Stimulated activated CD4-positive, alpha-beta T cell treated with anti-CD3 and anti-CD28 coated beads, Interleukin-4, amount 100 ng/mL, for 4 hours (primary cell): ENCODE measurements at places on chromosomes 7 and 10.

DNA sequence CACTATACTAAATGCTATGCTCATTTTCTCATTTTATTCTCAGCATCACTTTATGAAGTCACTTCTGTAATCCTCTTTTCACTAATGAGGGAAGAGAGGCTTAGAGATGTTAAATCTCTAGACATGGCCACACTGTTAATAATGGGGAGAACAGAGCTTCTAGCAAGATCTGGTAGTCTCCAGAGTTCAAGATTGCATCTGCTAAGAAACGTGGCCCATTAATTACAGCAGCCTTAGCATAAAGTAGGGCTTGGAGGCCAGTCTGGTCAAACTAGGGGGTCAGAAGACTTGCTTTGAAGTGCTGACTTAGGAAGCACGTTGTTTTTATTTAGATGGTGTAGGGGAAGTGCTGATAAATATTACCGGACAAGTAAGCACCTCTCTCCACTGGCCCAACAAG lies 29.3 kb downstream of the ARL4A start:
- DNase-seq = no peak

- DNase-seq = no peak
Measured at GRCh38 chr10:24128066-24128730, 80.7 kb upstream of the KIAA1217 start.

DNA sequence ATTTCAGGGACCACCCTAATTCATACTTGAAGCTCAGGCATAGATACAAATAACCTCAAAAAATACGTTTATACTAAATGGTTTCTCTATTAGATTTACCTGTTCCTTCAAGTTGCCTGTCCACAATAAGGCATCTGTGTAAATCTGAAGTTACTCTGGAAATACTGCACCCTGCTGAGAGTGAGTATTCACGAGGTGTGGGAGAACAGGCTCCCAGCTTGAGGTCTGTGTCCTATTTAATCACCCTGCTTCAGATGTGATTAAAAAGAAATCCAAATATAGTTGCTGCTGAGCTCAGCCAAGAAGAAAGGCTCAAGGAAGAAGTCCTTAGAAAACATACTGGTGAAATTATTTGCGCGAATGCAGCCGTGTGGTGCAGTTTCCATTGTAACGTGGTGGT lies 136.8 kb downstream of the KLF6 start:
- DNase-seq = no peak

DNA sequence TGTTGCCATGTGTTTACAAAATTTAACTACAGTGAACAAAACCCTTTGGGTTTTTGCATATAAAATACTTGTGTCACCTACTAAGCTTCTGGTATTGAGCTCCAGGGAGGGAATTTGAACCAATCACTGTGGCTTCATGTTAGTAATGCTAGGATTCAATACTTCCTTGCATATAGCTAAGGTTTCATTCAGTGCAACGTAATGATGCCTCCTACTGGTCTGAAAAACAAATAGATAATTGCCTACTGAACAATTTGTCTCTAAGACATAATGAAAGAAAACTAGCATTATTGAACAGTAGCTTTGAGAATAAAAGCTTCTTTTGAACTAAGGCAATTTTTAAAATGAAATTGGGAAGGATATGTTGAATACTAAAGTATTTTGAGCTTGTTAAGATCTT lies 244.4 kb downstream of the ZWINT start:
- DNase-seq = no peak

- no peak for DNase-seq
Measured at GRCh38 chr10:96334616-96335526, 23.9 kb downstream of the OPALIN start.

- DNase-seq = no peak
Measured at GRCh38 chr10:85602713-85603112, 763.9 kb downstream of the GRID1 start.

GRCh38 chr7:139966949-139967348 lies 95.8 kb downstream of the PARP12 start:
- no peak for DNase-seq

DNA sequence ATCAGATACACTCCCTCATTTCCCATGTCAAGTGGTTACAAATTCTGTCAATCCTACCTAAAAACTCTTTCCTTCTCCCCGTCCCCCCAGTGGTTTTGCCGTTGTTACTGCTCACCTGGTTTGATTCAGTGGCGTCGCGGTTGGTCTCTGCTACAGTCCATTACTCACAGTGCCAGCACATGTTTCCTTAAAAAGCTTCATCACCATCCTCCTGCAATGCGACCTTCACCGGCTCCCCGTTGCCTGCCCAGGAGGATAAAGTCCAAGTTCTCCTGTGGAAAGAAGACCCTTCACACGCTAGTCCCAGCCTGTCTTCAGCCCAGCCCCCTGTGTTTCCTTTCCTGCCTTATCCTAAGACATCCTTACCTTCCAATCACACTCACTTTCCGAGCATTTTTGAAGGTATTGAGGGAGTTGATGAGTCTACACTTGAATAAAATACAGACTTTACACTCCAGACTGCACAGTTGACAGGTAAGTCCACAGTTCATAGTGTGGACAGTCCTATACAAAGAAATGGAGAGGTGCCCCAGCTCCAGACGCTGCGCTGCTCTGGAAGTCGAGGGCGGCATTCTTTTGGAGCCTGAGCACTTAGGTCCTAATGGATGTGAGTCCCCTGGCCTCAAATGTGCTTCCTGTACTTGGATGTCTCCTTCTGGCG lies 3.4 kb upstream of the LARP4B start:
- DNase-seq = no peak

- no peak for DNase-seq
Measured at GRCh38 chr10:87942884-87943527, 79.6 kb downstream of the PTEN start.

GRCh38 chr7:126441745-126442144 lies 811.0 kb downstream of the GRM8 start:
- DNase-seq = no peak

DNA sequence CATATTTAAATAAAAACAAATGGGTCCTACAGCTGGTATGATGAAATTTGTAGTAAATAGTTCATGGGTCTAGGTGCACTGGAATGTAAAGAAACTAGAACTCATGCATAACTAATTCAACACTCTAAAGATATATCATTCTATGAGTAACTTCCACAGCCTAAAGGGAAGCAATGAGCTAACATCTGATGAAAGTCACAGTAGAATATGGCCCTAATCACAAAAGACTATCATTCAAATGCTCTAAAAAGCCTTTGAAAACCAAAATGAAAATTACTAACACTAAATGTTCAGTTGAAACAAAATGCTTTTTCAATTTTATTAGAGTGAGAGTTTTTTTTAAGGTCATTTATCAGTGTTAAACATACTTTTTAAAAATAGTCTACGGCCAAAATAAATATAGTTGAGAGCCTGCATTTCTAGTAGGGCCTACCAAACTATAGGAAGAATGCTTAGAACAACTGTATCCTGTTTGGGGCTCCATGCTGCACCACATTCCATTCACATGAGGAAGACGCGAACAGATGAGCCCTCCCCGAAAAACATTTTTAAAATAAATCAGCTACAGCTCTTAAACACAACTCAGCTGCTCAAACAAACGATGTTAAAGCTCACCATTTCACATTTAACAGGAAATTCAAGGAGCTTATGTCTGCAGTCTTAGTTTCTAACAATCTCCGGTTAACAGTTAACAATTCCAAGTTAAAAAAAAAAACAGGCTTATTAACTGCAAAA lies 134.5 kb downstream of the NRBF2 start:
- no peak for DNase-seq

- no peak for DNase-seq
Measured at GRCh38 chr7:88664630-88665233, 94.8 kb upstream of the ZNF804B start.

DNA sequence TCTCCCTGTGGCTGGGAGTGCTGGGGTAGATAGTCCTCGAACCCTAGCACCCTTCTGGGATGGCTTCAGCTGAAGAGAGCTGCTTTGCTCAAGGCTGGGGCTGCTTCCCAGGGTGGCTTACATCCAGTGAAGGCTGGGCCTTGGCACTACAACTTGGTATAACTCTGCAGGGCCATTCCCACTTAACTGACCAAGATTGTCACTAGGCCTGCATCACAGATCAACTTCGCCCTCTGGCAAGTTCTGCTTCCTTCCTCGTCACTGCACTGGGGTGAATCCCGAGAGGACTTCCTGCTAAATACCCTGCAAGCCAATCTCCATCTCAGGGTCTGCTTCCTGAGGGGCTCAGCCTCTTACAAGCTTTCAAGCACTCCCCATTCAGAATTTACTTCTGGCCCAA lies 195.2 kb downstream of the DOCK4 start:
- DNase-seq = no peak

DNA sequence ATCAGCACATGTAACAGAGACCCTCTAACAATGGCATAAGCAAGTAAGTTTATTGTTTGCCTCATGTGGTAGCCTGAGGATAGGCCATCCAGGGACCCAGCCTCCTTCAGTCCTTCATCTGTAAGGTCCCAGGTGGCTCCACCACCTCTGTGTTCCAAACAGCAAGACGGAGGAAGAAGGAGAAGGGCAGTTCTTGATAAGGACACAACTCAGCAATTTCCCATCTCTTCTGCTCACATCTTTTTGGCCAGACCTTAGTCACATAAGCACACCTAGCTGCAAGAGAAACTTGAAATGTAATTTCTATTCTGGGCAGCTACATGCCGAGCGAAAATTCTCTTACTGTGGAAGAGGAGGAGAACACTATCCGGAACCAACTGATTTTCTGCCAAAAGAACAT lies 33.9 kb downstream of the DCLRE1A start:
- no peak for DNase-seq

DNA sequence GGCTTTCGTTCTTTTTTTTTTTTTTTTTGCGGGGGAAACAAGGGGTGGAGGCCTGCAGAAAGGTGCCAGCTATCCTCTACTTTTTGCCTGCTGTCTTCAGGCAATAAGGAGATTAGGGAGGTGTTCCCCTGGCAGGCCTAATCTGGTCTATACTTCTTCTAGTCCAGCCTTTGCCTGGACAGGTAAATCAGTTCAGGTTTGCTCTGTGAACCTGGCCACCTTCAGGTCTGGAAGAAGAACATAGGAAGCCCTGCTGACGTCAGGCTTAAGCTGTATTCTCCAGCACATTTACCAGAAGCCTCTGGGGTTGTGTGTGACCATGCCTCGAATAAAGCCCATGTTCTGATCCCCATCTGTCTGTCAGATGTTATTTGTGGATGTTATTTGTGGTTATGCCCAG lies 115.4 kb downstream of the SDK1 start:
- DNase-seq = no peak

DNA sequence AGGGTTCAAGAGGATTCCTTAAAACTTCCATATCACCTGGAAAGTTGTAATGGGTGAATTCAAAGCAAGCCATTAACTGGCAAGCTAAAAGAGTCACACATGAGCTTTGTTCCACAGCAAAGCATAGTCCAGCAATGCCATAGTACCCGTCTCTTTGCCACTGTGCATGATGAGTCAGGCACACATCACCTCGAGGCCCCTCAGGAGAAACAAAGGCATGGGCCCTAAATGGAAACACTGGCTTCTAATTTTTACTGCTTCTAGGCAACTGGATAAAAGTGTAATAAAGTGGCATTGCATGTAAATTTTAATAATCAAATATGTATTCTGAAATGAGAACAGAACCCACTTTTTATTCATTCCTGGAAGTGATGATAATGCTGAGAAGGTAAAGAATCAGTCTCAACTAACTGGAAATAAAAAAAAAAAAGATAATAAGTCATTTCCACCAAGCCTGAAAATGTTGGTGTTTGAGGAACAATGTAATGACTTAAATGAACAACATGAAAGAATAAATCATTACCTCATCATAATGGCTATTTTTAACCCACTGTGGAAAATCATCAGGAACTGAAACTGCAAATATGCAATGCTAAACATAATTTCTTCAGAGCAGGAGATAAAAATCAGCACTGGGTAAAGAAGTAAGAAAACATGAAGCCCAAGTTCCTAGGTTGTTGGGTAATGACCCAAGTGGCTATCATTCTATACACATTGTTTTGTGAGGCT lies 104.9 kb downstream of the CDK6 start:
- no peak for DNase-seq

- DNase-seq = no peak
Measured at GRCh38 chr10:116038259-116038658, 234.7 kb downstream of the GFRA1 start.

- no peak for DNase-seq
Measured at GRCh38 chr10:79422178-79422892, 23.1 kb downstream of the ZCCHC24 start.

DNA sequence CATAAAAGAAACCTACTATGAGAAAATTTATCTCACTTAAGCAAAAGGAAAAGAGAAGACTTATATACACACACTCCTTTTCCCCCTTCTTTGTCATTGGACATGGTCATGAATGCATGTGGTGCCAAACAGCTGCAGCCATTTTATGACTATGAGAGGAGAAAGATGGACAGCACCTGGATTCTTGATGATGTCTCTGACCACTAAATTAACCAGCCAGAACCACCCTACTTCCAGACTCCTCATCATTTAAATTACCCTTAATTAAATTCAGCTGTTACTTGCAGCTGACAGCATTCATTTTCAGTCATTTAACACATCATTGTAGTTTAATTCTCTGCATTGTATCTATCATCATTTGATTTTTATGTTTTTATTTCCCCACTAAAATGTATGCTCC lies 379.0 kb upstream of the HPS1 start:
- no peak for DNase-seq

DNA sequence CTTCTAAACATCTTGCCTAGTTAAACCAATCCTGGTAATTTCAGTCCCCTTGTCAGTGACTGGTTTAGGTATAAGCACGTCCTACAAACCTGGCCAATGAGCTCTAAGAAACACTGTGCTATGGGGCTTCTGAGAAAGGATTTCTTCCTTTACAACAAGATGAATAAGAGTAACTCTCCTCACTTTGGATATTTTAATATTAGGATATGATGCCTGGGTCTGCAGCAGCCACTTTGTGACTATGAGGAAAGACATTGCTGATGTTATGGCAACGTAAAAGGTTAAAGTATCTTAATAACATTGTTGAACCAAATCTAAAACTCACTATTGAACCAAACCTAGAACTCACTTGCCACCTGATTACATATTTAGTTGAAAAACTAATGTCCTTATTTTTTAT lies 26.5 kb upstream of the EPC1 start:
- no peak for DNase-seq

DNA sequence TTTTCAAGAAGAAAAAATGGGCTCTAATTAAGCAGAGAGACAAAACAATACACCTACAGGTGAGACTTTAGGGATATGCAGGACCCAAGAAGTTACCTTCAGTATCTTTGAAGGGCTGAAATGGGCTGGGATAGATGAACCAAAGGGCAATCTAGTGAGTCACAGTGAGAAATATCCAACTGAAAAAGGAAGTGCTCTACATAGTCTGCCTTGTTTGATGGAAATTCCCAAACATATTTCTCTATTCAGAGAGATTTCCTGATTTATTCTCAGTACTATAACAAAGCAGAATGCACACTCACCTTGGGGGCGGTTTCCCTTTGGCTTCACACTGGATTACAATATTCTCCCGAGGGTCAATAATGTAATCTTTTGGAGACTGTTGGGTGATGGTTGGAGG lies 104.1 kb upstream of the LAMB4 start:
- DNase-seq = no peak

GRCh38 chr10:124392626-124393342 lies 25.9 kb downstream of the OAT start:
- DNase-seq = no peak
